Activated CD8-positive, alpha-beta memory T cell treated with anti-CD3 and anti-CD28 coated beads, Interleukin-2, amount 10 ng/mL, durations not matched to agents 7 days and 5 days (primary cell): ENCODE measurements at places on chromosomes 16 and 17. TPM values are rescaled to one million over a fixed set of nuclear protein-coding genes. Genes with fewer than 3 reads are reported as not detected.

- no peak overlapping the region for H3K27ac ChIP-seq
- no peak for DNase-seq
- H3K36me3 ChIP-seq = no peaks in the 10 kb centered on the region
- H3K4me1 ChIP-seq = no peaks in the 10 kb centered on the region
- no peak overlapping the region for H3K4me3 ChIP-seq
Observed at GRCh38 chr16:85176541-85177447, 64.5 kb upstream of the CIBAR2 start.

DNA sequence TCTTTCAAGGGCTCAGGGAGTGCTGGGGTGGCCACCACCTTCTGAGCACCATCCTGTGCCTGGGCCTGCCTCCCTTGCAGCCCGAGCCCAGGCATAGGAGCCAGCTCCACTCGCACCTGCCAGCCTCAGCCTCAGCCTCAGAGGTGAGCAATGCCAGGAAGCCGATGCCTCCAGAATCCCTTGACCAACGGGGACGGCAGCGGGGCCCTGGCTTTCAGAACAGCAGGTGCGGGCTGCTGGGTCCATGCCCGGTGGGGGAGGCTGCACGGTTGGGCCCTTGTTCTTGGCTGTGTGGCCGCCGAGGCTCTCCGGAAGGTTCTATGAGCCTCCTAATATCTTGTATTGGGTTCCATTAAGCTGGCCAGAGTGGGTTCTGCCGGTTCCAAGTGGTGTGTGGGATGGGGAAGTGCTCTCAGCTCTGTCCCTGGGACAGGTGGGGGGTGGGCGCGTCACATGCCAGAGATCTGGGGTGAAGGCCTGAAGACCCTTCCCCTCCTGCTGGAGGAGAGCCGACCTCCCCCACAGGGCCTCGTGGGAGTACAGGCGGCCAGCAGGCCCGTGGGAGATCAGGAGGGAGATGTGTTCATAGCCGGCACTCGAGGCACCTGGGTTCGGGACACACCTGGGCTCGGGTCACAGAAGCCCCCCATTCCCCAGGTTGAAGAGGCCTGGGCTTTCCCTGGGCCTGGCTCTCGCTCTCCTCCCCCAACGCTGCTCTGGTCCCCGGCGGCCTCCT, 27.0 kb downstream of the NPTX1 start:
- H3K4me3 ChIP-seq = no peak overlapping the region
- H3K4me1 ChIP-seq = peaks cover 10% of the 10 kb centered on the region
- no peak overlapping the region for H3K27ac ChIP-seq

DNA sequence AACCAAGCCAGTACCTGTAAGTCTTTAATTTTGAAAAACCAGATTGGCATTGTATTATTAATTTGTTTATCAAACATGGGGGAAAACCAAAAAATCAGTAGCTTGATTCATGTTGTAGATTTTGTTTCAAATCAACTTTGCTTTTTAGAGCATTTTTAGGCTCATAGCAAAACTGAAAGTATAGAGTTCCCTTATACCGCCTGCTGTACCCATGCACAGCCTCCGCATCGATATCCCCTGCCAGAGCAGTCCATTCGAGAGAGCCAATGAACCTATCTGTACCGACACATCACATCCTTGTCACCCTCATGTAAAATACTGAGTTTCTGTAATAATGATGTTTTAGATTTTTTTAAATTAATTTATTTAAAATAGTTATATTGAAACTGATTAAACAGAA, 16.2 kb upstream of the MRC2 start:
- peaks cover 52% of the 10 kb centered on the region for H3K36me3 ChIP-seq
- peak overlapping the region; percentile 21 for H3K4me3 ChIP-seq
- no peaks in the 10 kb centered on the region for H3K27me3 ChIP-seq
- peaks cover 18% of the 10 kb centered on the region for H3K4me1 ChIP-seq
- DNase-seq = no peak

The AOC3 gene
- 1.5 TPM for total RNA-seq

DNA sequence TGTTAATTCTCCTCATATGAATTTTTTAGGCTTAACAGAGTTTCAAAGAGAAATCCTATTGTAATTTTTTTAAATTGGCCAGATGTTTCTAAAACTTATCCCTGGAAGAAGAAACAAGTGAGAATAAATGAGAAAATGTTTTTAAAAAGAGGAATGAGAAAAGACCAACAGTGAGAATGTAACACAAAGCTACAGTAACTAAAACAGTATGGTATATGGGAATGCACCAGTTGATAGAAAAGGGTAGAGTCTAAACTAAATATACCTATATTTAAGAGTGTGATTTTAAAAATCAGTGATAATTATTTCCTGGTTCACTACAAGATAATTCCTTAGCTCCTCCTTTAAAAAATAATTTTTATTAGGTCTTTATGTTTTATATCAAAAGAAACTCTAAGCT, 127.9 kb downstream of the CCDC182 start:
- DNase-seq = no peak
- H3K4me1 ChIP-seq = peaks cover 13% of the 10 kb centered on the region
- H3K27me3 ChIP-seq = no peaks in the 10 kb centered on the region
- H3K27ac ChIP-seq = no peak overlapping the region
- peaks cover 30% of the 10 kb centered on the region for H3K36me3 ChIP-seq

DNA sequence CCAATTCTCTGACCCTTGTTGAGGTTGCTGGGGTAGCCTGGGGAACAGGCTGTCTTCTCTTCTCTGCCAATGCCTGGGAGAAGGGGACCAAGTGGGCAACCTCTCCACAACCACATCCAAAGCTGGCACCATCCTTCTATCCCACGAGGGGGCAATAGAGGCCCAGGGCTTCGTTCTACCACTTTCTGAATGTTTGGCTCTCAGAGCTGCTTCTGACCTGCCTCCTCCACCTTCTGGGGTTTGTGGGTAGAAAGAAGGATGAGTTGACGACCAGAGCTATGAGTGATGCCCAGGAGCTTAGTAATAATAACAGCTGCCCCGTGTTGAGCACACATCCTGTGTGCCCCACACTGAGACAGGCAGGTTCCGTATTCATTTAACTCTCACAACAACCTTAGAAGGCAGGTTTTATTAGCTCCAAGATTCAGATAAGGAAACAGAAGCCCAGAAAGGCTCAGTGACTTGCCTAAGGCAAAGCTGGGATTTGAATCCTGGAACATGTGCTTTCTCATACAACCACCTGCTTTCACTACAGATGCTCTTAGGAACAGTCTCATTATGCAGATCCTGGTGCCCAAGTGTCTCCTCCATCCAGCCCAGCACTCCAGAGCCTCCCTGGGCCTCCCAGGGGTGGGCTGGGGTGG, 11.1 kb downstream of the TSPOAP1 start:
- peak; percentile 88 for DNase-seq
- no peak overlapping the region for H3K4me3 ChIP-seq
- peaks cover 15% of the 10 kb centered on the region for H3K36me3 ChIP-seq
- H3K27ac ChIP-seq = peak overlapping the region; percentile 84
- H3K4me1 ChIP-seq = peaks cover 14% of the 10 kb centered on the region
- no peaks in the 10 kb centered on the region for H3K27me3 ChIP-seq

- peak; percentile 81 for DNase-seq
- no peaks in the 10 kb centered on the region for H3K36me3 ChIP-seq
- peak overlapping the region; percentile 61 for H3K4me3 ChIP-seq
- peak overlapping the region; percentile 93 for H3K27ac ChIP-seq
Observed at GRCh38 chr16:12535535-12536411, 267.9 kb downstream of the CPPED1 start.

The EVPLL gene
- not detected for total RNA-seq

The TBC1D26 gene
- not detected for total RNA-seq

- H3K4me1 ChIP-seq = no peaks in the 10 kb centered on the region
- no peaks in the 10 kb centered on the region for H3K36me3 ChIP-seq
- no peak for DNase-seq
- H3K27ac ChIP-seq = no peak overlapping the region
Observed at GRCh38 chr16:57920215-57920879, 50.6 kb downstream of the CNGB1 start.

- DNase-seq = no peak
- H3K27ac ChIP-seq = no peak overlapping the region
- H3K27me3 ChIP-seq = no peaks in the 10 kb centered on the region
- H3K4me3 ChIP-seq = no peak overlapping the region
- H3K4me1 ChIP-seq = peaks cover 27% of the 10 kb centered on the region
Observed at GRCh38 chr16:27374221-27374803, 27.7 kb upstream of the IL21R start.

The PDE6G gene
- total RNA-seq = 12.5 TPM

DNA sequence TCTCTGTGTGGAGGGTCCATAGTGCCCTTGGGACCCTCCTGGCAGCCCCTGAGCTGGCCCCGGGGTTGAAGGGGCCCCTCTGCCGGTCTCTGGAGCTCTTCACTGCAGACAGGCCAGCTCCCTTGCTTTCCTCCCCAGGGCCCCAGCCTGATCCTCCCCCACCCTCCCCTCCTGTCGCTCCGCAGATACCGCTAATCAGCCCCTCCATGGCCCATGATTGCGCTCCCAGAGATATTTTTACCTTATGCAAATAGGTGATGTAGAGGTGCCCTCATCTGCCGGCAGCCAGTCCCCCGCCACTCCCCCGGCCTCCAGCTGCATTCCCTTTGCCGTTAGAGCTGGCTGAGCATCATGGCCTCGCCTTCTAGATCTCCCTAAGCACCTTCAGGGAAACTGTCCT, 9.2 kb downstream of the MMP15 start:
- H3K4me3 ChIP-seq = no peak overlapping the region
- H3K4me1 ChIP-seq = no peaks in the 10 kb centered on the region
- no peaks in the 10 kb centered on the region for H3K36me3 ChIP-seq
- H3K27me3 ChIP-seq = no peaks in the 10 kb centered on the region
- H3K27ac ChIP-seq = no peak overlapping the region

DNA sequence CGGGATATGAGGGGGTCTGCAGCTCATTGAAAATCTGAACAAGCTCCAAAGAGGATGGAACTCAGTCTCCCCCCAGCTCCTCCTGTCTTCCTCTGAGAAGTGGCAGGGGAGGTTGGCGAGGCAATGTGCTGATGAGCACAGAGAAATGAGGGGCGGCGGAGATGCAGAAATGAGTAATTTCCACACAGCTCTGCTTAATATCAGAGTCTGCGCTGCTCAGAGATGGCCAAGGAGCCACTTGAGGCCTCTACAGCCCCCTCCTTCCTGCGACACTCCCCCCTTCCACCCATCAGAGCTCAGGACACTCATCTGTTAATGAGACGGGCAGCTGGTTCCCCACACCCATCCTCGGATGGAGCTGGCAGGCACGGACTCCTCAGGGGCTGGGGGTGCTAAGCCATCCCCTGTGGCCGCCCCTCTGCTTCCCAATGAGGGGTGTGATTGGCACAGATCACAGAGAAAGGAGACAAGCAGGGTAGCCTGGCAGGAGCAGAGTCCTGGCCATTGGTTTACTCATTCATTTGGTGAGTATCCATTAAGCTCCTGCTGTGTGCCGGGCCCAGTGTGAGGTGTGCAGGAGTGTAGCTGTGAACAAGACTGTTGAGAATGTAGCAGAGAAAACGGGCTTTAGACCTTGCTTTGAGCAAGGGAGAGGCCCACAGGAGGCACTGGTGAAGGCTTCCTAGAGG, 12.7 kb upstream of the CRHR1 start:
- no peaks in the 10 kb centered on the region for H3K36me3 ChIP-seq
- H3K27ac ChIP-seq = no peak overlapping the region
- H3K27me3 ChIP-seq = peaks cover 32% of the 10 kb centered on the region
- no peak for DNase-seq
- H3K4me1 ChIP-seq = no peaks in the 10 kb centered on the region
- no peak overlapping the region for H3K4me3 ChIP-seq

- DNase-seq = no peak
- no peak overlapping the region for H3K27ac ChIP-seq
- peaks cover 3% of the 10 kb centered on the region for H3K36me3 ChIP-seq
- peaks cover 13% of the 10 kb centered on the region for H3K4me1 ChIP-seq
Observed at GRCh38 chr17:48093341-48094045, 7.8 kb downstream of the CBX1 start.

DNA sequence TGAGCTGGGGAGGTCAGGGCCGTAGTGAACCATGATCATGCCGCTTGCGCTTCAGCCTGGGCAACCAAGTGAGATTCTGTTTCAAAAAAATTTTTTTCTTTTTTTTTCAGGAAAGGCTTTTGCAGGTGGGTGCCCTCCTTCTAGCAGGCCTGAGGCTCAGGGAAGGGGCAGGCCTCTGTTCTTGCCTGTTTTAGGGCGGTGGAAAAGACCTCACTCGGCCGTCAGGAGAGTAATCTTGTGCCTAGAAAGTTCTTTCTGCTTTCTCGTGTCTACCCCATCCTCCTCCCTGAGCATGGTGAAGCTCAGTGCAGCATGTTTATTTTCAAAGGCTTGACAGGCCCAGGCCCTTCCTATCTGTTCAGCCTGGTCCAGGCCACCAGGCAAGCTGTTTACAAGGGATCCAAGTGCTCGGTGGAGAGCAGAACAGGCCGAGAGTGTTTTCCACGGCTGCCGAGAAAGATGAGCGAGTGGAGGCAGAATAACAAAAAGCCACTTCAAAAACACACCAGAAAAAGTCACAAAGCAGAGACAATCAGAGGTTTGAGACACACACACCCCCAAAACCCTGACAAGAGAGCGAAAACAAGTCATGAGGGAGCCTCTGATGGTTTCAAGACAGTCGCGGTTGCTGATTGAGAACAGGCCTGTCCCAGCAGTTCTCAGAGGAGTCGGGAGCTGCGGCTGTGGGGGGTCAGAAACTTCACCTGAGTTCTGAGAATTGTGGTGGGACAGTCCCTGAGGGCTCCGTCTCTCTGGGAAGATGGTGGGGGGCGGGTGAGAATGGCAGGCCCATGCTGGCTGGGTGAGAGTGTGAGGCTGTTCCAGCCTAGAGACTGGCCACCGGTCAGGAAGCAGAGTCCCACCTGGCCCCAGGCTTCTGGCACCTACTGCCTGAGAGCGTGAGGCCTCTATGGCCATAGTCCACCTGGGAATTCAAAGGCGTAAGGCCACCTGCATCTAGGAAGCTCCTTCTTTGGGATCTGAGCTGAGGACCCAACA, 37.5 kb upstream of the CCR7 start:
- peaks cover 7% of the 10 kb centered on the region for H3K36me3 ChIP-seq
- DNase-seq = peak; percentile 79
- H3K4me3 ChIP-seq = peak overlapping the region; percentile 45
- H3K4me1 ChIP-seq = peaks cover 97% of the 10 kb centered on the region

The HBA1 gene
- total RNA-seq = not detected

DNA sequence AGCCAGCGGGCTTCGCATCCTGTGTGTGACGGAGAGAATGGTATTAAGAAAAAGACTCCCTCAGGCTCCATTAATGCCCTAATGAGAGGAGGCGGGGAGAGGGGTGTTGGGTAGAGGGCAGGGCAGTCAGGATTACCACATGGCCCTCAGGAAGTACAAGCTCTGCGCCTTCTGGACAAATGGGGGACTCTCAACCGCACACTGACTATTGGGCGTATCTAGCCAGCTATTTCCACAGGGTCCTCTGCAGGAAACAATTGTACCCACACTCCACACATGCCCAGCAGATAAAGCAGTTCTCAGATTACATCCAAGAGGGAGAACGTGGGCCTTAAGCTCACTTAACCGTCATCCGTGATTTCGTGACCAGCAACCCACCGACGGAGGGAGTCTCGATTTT, 14.7 kb downstream of the NXN start:
- no peak for DNase-seq
- H3K4me1 ChIP-seq = no peaks in the 10 kb centered on the region
- H3K27me3 ChIP-seq = peaks cover 35% of the 10 kb centered on the region
- no peaks in the 10 kb centered on the region for H3K36me3 ChIP-seq

- DNase-seq = no peak
- no peaks in the 10 kb centered on the region for H3K27me3 ChIP-seq
- no peak overlapping the region for H3K27ac ChIP-seq
- H3K4me1 ChIP-seq = no peaks in the 10 kb centered on the region
- no peak overlapping the region for H3K4me3 ChIP-seq
Observed at GRCh38 chr16:48831076-48831722, 221.2 kb upstream of the N4BP1 start.
